ENCODE measurements at places on chromosomes 13 and 19.

- DNase-seq = no peak
These were observed 10.6 kb upstream of the ZNF556 start for GRCh38 chr19:2856457-2857050.

- no peak for DNase-seq
These were observed 88.8 kb downstream of the FNDC3A start for GRCh38 chr13:49064476-49064875.

GRCh38 chr19:53780506-53780905 lies 43.6 kb downstream of the NLRP12 start:
- no peak for DNase-seq

- DNase-seq = no peak
These were observed 337.7 kb downstream of the KCNRG start for GRCh38 chr13:50352720-50353480.

DNA sequence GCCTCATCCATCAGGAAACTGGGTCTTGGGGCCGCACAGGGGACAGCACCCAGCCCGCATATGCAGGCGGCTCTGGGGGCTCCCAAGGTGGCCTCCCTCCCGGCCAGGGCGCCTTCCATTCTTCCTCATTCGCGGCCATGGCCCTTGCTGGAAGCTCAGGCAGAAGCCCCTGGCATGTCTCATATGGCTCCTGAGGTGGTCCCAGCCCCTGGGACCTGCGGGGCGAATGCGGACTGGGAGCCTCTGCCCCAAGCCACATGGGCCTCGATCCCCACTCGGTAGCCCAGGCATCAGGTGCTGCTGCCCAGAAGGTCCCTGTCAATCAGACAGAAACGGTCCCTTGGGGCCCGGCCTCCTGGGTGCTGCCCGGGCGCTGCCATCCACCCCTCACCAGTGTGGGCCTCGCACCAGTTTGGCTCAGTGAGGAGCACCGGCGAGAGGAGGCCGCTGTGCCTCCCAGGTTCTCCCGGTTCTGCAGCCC lies 301.6 kb downstream of the TEX29 start:
- no peak for DNase-seq

DNA sequence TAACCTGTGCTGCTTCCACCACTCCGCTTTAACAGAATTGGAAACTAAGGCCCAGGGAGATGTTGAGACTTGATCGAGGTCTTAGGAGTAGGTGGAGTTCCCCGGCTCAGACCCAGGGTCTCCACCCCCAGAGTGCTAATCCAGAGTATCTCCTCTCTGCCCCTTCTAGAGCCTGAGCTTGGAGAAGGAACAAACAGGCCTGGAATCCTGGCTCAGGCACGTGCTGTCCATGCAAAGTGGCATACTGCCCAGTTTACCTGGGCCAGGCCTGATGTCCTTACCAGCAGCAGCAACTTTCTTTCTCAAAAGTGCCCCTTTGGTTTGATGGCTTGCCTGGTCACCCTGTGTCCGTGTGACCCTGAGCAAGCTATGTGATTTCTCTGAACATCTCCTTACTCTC lies 3.7 kb downstream of the SYNGR4 start:
- DNase-seq = no peak

- no peak for DNase-seq
These were observed 14.5 kb upstream of the DOCK9 start for GRCh38 chr13:98992355-98992754.

DNA sequence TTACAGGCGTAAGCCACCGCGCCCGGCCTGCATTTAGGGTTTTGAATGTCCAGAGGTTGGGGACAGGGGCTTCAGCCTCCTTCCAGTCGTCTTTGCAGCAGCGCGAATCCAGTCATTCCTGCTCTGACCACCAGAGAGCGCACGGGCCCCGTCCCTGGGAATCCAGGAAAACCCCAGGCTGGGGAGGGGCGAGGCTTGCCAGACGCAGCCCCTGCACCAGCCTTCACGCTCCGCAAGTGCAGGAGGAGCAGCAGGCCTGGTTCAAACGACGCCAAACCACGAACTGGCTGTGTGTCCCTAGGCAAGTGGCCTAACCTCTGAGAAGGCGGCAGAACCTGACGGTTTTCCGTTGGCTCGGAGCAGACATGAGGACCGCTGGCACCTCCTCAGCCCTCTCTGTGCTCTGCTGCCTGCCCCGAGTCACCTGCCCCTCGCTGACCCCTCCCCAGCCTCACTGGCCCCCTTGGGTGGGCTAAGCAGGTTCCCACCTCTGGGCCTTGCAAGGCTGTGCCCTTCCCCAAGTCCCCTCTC lies 2.0 kb upstream of the RNF126 start:
- peak; percentile 86 for DNase-seq

DNA sequence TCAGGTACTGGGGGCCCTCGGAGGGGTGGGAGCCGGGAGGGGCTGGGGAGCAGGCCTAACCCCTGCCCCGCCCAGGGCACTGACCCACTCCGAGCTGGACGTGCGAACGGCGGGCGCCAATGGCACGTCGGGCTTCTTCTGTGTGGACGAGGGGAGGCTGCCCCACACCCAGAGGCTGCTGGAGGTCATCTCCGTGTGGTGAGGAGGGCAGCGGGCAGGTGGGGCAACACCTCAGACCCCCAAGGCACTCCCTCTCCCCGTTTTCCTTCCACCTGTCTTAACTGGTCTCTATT lies 18.2 kb downstream of the HPN start:
- DNase-seq = no peak

- no peak for DNase-seq
These were observed 25.1 kb upstream of the SLITRK1 start for GRCh38 chr13:83907196-83907989.

GRCh38 chr13:24284889-24285565 lies 24.4 kb upstream of the C1QTNF9 start:
- no peak for DNase-seq

- DNase-seq = no peak
These were observed 221.7 kb upstream of the GPC6 start for GRCh38 chr13:93004919-93005318.

GRCh38 chr19:2840794-2841791 lies at the start of gene ZNF555:
Gene ZNF555, plus strand, starts transcription at chr19:2841475. Its CDS starts 98 bp downstream, at chr19:2841573.
- DNase-seq = peak; percentile 99

GRCh38 chr19:38371081-38371480 lies 3.3 kb upstream of the PSMD8 start:
- DNase-seq = no peak

DNA sequence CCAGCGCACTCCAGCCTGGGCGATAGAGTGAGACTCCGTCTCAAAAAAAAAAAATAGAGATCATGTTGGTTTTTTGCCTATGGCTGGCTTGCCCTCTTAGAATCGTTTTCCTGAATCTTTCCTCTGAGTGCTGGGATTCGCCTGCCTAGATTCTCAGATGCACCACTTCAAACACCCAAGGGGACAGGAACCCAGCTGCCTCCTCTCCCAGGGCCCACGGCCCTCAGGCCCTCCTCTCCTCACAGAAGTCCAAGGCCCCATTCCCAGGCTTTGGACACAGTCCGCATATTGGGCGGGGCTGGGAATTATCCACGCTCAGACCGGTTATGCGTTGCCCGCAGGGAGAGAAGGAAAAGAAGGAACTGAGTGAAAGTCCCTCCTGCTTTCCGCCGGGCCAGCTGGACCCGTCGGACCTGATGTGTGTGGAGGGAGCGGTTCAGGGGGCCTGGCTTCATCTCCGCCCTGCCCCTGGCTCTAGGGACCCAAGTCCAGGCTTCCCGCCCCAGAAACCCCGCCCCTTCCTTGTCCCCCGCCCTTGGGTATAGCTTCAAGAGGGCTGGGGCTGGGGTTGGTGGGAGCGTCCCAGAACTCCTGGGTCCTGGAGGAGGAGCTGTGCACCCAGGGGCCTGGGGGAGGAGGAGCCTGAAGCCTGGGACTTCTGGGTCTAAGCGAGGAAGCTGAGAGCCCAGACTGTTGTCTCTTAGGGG lies 5.8 kb downstream of the PPFIA3 start:
- DNase-seq = no peak

DNA sequence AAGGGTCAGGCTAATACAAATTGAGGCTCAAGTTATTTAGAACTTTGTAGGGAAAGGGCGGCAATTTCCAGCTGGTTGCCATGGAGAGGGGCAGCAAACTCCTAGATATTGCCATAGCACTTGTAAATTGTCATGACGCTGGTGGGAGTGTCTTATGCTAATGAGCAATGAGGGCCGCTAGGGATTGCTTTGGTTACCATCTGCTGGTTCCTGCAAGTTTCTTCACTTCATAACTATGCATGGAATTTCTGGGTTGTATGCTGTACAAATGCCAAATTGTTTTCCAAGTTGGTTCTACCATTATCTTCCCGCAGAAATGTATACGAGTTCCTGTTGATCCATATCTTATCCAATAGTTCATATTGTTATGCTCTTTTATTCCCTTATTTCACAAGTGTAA lies 1339.4 kb downstream of the EFNB2 start:
- no peak for DNase-seq

- no peak for DNase-seq
These were observed 3.9 kb downstream of the SBNO2 start for GRCh38 chr19:1169921-1170885.

GRCh38 chr19:18507021-18507726 lies 14.7 kb downstream of the ELL start:
- peak; percentile 20 for DNase-seq

DNA sequence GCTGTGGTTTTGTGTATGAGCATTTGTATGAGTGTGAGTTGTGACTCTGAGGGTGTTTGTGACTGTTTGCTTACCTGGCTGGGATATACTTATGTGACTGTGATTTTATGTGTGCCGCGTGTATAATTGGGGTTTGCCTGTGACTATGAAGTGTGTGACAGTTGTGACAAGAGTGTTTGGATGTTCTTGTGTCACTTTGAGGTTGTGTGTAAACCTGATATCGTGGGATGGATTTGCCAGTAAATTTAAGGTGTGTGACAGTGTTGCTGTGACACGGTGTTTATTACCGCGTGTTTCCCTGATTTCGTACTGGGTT lies 442 bp downstream of the ZNF420 start:
- DNase-seq = no peak

DNA sequence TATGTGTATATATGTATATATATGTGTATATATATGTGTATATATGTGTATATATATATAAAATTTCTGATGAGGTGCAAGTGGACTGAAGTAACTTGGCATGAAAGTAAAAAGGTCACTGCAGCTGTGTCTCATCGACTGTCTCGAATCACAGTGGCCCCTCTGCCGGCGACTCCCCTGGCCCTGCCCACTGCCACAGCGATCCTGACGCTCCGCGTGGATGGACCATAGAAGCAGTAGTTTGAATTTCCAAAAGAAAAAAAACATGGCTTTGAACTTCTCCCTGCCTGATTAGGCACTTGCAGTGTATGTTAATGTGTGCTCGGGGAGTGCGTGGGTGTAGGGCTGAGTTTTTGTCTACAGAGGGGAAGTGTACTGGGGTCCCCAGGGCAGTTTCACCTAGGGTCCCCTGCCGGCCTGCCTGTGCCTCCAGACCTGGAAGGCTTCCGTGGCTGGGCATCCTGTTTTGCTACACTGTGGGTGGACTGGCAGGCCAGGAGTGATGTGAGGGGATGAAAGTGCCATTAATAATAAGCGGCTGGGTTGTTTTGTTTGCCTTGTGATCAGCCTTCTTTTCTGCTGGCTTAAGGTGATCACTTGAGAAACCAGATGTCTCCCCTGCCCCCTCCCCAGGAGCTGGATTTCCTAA lies 10.8 kb downstream of the ZIC5 start:
- no peak for DNase-seq

DNA sequence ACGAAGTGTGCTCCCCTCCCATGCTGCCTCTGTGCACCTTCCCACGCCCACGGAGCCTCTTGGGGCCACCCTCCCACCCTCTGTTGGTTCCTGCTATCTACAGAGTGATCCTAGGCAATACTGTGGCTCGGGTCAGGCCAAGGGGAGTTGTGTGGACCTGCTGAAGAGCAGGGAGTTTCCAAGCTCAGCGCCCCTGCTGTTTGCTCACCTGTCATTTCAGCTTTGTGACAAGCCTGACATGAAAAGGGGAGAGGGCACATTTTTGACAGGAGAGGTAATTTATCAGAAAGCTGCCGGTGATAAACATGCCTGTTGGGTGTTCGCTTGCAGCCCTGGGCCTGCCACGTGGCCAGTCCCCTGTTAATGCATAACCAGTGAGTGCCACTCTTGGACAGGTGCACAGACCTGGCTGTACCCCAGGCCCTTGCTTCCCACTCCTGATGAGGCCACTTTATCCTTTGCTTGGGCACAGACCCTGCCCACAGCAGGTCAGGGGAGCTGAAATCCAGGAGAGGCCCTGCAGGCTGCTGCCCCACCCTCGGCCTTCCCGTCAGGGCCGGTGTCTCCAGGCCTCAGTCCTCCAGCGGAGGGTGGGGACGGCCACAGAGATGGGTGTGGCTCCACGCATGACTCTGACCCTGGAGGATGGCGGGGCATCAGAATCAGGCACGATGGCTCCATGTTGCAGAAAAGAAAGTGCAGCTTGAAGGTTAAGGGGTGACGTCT lies 201.5 kb upstream of the GPR12 start:
- DNase-seq = no peak

DNA sequence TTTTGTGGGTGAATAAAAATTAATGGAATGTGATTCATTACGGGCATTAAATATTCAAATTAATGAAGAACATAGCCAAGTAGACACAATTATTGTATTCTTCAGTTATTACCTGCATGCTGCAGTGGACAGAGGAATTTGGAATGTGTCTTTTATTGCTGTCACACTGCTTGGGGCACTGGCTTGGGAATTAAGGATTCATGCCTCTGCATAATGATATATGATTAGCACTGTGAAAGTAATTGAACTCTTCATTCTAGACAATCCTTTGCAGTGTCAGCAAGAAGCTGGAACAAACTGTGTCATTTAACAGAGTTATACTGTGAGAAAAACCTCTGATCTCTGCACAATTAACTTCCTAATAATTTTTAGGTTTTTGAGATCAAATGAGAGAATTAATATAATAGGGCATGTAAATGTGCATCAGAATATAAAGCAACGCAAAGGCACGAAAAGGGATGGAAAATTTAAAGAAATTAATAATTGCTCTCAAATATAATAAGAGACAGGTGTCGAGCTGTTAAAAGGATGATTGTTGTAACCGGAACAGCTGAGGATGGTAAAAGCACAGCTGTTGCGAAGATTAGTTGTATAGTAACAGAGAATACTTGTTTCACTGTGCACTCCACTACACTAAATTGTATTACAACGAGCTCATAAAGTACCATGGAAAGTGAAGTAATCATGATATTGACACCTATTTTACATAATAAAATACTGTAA lies 235.1 kb upstream of the MIR17HG start:
- DNase-seq = no peak

GRCh38 chr13:65540175-65540574 lies 1690.0 kb downstream of the PCDH9 start:
- no peak for DNase-seq

DNA sequence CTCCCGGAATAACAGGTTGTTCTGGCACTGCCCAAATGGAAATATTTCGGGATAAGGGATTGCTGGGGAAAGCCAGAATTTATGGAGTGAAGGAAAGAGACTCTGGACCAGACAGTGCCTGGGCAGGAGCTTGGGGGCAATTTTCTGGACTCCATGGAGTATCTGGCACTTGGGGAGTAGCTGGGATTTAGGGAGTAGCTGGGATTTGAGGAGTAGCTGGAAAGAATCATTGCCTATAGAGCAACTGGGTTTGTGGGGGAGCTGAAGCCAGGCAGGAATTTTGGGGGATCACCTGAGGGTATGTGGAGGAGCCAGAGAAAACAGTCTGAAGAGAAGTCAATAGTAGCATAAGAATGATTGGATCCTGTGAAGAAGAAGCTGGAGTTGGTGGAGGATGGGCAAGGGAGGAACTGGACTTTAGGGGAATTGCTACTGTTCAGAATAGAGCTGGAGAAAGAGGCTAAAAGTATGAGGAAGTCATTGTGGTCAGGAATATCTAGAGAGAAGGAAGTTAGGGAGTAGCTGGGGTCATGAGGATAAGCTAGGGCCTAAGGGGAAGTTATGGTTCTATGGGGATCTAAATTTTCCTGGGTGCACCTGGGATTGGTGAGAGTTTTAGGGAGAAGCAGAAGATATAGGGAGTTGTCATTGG lies 14.8 kb downstream of the FSD1 start:
- DNase-seq = no peak

All from stimulated activated CD4-positive, alpha-beta T cell treated with anti-CD3 and anti-CD28 coated beads, Interleukin-4, amount 100 ng/mL, for 24 hours (primary cell).